ENCODE measurements at places on chromosomes 6 and 20.
A peak's percentile ranks its signal among the peaks of the same experiment; 100 is the strongest.

DNA sequence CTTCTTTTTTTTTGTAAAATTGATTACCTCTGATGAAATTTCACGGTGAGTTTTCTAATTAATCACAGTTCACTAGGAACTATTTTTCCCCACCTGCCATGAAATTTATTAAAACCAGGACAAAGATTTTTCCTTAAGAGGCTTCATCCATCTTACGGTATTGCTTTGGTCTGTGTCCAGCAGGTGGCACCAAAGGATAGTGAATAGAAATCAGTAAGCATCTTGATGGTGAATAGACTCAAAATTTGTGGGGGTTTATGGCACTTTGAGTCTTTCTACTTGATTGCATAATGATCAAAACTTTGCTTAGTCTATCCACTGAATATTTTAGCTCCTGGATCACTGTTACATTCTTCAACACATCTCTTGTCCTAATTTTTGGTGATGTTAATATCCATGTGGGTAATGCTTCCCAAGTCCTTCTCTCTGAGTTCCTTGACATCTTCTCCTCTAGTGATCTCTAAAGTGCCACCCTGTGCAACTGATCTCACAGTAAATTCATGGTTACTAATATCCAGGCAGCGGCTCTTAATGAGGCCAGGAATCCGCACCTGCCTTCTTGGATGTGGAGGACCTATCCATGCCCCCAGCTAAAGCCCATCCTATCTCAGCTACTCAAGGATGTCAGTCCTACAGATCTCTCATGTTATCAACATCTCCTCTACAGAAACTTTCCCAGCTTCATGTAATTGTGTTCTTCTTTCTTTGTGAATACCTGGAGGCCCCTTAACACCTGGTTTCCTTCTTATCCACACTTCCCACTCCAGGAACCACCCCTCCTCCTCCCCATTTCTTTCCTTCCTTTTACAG lies 54.5 kb downstream of the STMND1 start:
- peak; percentile 86 for DNase-seq

GRCh38 chr6:16183187-16183664 lies 54.3 kb downstream of the MYLIP start:
- DNase-seq: peak; percentile 39

- DNase-seq: peak; percentile 65
Observed at GRCh38 chr6:159943101-159943632, 25.7 kb upstream of the IGF2R start.

- no peak for DNase-seq
Observed at GRCh38 chr6:1042583-1043457, 269.1 kb upstream of the FOXQ1 start.

GRCh38 chr6:150691463-150691862 lies 91.8 kb downstream of the PLEKHG1 start:
- peak; percentile 48 for DNase-seq

Data from inflammatory macrophage treated with lipopolysaccharide for 1 hour (primary cell).